Caco-2 (cell line): ENCODE measurements at places on chromosomes 7 and 10.

- peak; percentile 64 for DNase-seq
Measured at GRCh38 chr7:16564909-16565426, 38.3 kb downstream of the LRRC72 start.

- no peak for DNase-seq
Measured at GRCh38 chr10:127337801-127338200, 141.4 kb upstream of the INSYN2A start.

GRCh38 chr7:99155211-99155610, 11.3 kb upstream of the SMURF1 start:
- DNase-seq, result no peak

GRCh38 chr7:69625238-69625637, 27.0 kb downstream of the AUTS2 start:
- DNase-seq, result no peak
